ENCODE measurements at places on chromosomes 12 and 14. TPM values are rescaled to one million over a fixed set of nuclear protein-coding genes. Genes with fewer than 3 reads are reported as not detected.

- DNase-seq = no peak
- H3K27ac ChIP-seq = no peak overlapping the region
- no peaks in the 10 kb centered on the region for H3K36me3 ChIP-seq
- no peaks in the 10 kb centered on the region for H3K27me3 ChIP-seq
- no peak overlapping the region for H3K4me3 ChIP-seq
Observed at GRCh38 chr12:15201056-15201455, 20.2 kb downstream of the RERG start.

DNA sequence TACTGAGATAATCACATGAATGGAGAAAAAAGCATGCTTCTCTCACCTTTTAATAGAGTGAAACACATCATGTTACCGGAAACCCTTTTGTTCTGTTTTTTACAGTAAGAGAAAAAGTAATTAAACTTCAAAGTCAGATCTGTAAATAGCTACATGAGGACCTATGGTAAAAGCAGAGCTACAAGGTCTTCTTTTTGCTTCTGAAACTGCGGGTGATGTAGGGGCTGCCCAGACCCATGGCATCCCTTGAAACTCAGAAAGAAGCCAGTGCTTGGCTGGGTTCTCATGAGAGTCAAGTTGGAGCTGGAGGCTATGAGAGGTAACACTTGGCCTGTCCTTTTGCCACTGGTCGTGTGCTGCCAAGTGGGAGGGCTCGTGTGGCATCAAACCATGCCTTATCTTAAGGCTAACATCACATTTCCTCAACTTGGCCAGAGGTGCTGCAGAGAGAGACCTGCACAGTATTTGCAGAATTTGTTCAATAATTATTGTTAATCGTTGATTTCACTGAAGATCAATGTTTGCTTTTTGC lies 47.6 kb downstream of the EML1 start:
- no peak overlapping the region for H3K27ac ChIP-seq
- no peak for DNase-seq
- H3K36me3 ChIP-seq = no peaks in the 10 kb centered on the region
- H3K4me1 ChIP-seq = peaks cover 10% of the 10 kb centered on the region
- no peak overlapping the region for H3K4me3 ChIP-seq

DNA sequence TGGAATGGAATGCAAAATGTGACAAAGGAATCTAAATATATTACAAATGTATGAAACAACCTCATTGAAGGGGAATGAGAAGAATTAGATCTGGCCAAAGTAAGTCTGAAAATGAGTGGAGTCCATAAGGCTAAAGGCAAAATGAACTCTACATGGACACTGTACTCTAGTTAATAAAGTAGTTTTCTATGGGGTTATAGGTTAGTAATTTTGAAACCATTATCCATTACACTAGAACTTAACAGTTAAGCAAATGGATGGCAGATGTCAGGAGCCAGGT lies 222.1 kb downstream of the NUAK1 start:
- no peaks in the 10 kb centered on the region for H3K4me1 ChIP-seq
- no peak for DNase-seq
- no peaks in the 10 kb centered on the region for H3K36me3 ChIP-seq
- H3K27ac ChIP-seq = no peak overlapping the region

- H3K27me3 ChIP-seq = no peaks in the 10 kb centered on the region
- H3K27ac ChIP-seq = no peak overlapping the region
- no peaks in the 10 kb centered on the region for H3K4me1 ChIP-seq
Observed at GRCh38 chr12:73863546-73863945, 674.1 kb upstream of the ATXN7L3B start.

GRCh38 chr12:17214929-17215328 lies 609.0 kb upstream of the LMO3 start:
- no peaks in the 10 kb centered on the region for H3K27me3 ChIP-seq
- no peak overlapping the region for H3K4me3 ChIP-seq
- H3K36me3 ChIP-seq = no peaks in the 10 kb centered on the region
- no peak for DNase-seq

The CMA1 gene
- not detected for total RNA-seq

DNA sequence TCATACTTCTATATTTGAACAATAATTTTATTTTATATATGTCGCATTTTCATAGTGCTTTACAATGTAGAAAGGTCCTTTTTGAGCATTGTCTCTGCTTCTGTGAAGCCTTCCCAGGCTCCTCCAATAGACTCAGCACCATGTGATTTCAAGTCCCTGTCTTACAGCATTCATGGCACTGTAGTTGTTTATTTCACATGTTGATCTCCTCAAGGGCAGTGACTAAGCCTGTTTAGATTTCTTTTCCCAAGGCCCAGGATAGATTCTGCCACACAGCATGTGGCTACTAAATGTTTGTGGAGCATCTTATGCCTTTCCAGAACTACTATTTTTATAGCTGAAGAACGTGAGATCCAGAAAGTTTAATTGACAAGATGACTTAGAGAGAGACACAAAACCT lies 391.7 kb downstream of the TMEM117 start:
- no peak overlapping the region for H3K4me3 ChIP-seq
- no peak for DNase-seq
- peaks cover 6% of the 10 kb centered on the region for H3K4me1 ChIP-seq
- H3K36me3 ChIP-seq = no peaks in the 10 kb centered on the region

All from vagina (tissue), 2 donors.